Stimulated activated CD8-positive, alpha-beta memory T cell treated with anti-CD3 and anti-CD28 coated beads, Interleukin-15, amount 100 ng/mL, for 4 hours (primary cell): ENCODE measurements at places on chromosomes 2 and 18.

DNA sequence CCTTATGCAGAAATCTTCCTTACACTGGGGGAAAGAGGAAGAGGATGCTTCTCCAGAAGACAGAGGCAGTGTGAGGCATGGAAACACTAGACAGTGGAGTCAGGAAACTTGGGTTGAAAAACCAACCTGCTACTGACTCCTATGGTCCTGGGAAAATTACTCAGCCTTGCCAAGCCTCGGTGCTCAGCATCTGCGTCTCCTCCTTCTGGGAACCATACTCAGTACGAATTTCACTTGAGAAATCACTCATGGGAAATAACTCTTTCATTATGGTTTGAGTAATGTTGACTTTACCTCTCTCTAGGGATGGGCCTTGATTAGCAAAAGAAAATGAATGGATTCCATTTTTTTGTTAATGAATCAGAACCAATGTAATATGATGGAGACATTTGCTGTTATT lies 96.5 kb downstream of the KCNE4 start:
- DNase-seq: no peak

DNA sequence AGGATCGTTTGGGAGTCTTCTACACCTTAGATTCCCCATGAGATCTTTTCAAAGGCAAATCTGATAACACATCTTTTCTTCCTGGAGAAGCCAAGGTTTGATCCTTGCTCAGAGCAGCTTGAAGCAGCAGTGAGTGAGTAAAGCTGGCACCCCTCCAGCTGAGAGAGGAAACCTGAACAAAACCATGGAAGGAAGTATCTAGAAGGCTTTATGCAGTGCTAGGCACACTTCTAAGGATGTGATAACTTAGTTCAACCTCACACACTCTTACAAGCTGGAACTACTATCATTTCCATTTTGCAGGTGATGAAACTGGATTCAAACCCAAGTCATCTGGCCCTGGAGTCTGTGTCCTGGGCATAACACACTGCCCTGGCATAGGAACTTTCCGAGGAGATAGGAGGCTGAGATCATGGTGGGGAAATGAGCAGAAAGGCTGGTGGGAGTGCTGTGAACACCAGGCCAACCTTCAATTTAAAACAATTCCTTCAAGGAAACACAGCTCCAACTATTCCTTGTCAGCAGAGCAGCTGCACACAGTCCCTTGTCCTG lies 71.2 kb downstream of the CTAGE1 start:
- DNase-seq: no peak

- DNase-seq: no peak
Measured at GRCh38 chr2:79512442-79513401, at the start of gene CTNNA2. CTNNA2 (plus strand) TSS chr2:79513051.

GRCh38 chr2:23657371-23657770 lies 269.6 kb downstream of the ATAD2B start:
- no peak for DNase-seq

GRCh38 chr2:88739985-88740600 lies 48.6 kb downstream of the RPIA start:
- DNase-seq: peak; percentile 28

GRCh38 chr2:241914542-241914941 lies 45.0 kb downstream of the RTP5 start:
- DNase-seq: no peak

DNA sequence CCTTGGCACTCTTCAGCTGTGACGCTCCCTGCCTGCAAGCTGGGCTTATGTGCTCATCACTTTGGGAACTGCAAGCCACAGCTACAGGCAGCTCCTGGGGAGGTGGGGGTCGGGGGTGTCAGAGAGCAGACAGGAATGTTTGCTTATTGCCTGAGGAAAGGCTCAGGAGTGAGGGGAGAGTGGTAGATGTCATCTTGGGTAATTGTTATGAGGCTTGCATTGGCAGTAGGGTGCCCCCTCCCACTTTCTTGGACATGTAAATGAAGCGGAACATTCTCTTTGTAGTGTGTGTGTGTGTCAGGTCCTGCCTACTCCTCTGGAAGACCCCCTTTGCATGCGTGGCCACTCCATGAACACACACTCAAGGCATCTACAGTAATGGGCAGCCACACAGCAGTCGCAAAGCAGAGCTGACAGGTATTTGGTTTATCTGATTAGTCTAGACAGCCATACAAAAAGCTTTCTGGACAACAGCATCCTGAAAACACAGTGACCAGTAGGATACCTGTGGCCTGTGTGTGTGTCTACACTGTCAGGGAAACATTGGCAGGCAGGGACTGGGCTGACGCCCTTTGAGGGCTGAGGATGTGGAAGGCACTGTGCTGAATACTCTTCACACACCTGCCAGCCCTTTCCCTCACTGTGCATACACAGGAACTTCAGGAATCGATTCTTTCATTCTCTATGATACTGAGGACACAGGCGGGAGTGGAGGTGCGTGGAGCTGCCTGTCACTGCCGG lies 17.1 kb upstream of the MC2R start:
- no peak for DNase-seq

DNA sequence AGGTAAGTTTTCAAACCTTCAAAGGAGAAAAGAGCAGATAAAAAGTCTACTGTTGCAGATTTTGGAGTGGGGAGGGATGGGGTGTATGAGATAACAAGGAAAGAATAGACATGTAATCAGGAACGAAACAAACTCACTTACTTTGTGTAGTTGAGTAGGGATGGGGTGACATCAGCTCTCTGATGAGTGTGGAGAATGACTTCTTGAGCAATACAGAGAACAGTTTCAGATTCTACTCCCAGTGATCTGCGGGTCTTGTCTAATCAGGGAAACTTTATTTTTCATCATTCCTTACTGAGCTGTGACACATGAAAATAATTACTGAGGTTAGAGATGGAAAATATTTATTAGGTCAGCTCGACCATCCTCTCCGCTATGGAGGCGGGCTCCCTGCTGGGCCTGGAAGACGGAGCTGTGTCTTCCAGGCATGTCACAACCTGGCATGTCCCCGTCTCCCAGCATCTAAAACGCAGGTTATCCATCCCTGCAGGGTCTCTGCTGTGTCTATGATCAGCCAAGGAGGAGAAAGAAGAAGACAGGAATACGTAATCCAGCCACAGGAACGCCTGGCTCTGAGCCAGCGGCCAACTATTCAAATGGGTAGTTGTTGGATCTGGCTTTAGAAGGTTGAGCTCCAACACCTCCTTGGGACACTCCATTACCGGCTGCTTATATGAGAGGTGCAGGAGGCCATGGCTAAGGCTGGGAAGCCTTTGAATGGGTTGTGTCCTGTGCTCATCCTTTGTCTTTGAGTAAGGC lies 99.0 kb upstream of the SATB2 start:
- no peak for DNase-seq

GRCh38 chr18:21203126-21203525 lies 38.9 kb upstream of the GREB1L start:
- DNase-seq: no peak

- DNase-seq: no peak
Measured at GRCh38 chr2:35298493-35298892, 1057.1 kb upstream of the CRIM1 start.

DNA sequence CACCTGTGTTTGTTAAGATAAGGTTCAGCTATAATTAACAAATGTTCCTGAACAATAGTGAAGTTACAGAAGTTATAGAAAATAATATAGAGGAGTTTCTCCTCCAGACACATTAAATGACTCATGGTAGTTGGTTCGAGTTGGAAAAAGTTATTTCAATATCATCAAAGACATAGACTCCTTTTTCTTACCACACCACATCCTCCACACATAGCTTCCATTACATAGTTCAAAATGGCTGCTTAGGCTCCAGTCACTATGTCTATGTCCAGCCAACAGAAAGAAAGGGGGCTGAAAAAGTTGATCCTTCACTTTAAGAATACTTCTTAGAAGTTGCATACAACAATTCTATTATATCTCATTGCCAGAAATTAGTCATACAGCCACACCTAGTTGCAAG lies 50.7 kb downstream of the DYNAP start:
- DNase-seq: no peak

DNA sequence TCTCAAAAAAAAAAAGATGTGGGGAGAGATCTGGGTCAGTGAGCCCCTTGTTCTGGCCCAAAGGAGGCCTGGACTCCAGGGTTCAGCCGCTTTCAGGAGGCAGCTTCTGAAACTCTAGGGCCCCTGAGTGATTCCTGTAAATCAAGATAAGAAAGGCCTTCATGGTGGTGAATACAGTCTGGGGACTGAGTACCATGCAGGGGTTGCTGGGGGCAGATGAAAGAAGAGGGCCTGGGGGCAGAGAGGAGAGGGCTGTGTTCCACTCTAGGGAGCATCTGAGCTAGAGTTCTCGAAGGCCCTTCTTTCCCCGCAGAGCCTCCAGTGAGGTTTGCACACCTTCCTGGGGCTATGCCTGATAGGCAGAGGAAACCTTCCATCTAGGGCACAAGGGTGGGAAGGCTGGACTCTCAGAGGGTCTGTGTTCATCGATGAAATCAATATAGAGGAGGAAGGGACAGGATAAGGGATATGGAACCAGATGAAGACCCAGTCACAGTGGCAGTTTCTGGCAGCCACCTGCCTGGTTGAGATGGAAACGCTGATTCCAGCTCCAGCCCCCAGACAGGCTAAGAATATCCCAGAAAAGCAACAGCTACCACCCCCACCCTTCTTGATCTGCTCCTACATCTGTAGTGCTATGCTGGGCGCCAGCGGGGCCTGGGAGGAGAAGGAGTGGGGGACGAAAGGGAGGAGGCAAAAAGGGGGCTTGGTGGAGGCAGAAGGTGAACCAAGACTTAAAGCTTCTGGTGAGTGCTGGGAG lies 4.7 kb upstream of the CDK5R2 start:
- no peak for DNase-seq

GRCh38 chr2:219219784-219220532 lies 1.2 kb upstream of the ABCB6 start:
- no peak for DNase-seq

DNA sequence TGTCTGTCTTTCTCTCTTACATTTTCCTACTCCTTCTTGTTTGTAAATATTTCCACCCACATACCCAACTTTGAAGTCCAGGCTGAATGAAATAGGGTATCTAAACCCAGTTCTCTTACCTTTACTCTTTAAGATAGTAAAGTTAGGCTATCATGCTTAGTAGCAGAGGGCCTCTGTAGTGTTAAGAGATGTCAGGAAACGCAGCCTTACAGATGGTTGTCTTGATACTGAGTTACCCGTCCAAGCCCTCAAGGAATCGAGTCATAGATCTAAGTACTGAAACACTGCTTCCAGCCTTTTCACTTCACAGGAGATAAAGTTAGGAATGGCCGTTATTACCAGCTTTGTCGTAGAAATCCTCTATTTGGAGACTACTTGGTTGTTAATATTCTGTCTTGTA lies 24.3 kb downstream of the MRPS9 start:
- no peak for DNase-seq

DNA sequence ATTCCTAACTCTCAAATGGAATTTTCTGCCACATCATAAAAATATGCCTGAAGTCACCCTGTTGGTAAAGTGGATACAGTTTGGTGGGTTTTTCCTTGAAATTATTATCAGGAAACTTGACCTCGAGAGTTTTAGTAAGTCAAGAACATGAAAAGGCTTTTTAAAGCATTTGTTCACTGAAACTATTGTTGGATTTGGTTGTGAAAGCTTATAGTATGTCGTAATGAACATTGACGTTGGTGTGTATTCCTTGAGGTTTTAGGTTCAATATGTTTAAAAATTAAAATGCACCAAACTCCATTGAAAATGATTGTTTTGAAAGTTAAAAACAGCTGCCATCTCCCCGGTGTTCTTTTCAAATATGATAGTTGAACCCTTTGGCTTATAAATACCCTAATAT lies 30.8 kb downstream of the AOX1 start:
- DNase-seq: no peak

GRCh38 chr18:59546188-59546587 lies 151.0 kb downstream of the CCBE1 start:
- DNase-seq: no peak

GRCh38 chr18:12321333-12321732 lies 13.3 kb downstream of the TUBB6 start:
- no peak for DNase-seq

- no peak for DNase-seq
Measured at GRCh38 chr18:5538544-5538943, 5.3 kb downstream of the EPB41L3 start.

DNA sequence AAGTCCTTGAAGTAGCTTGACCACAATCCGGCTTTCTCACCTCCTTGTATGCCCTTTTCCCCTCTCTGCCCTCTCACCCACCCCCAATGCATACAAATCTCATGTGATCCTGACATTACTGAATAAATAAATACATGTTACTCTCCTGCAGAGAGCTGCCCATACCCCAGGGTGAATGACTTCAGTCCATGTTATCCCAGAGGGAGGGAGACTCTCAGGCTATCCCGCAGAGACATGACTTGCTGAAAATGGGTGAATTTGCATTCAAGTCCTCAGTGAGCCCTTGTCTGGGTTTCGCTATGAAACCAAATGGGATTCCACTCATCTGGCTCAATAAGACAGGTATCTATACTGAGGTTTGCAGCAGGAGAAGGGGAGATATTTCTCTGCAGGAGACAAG lies 168.5 kb downstream of the FHOD3 start:
- no peak for DNase-seq

- no peak for DNase-seq
Measured at GRCh38 chr18:3794537-3795348, 344.8 kb downstream of the TGIF1 start.
